SK-MEL-5 (cell line): ENCODE measurements at places on chromosomes 2 and 18. TPM values are rescaled to one million over a fixed set of nuclear protein-coding genes. Genes with fewer than 3 reads are reported as not detected.

DNA sequence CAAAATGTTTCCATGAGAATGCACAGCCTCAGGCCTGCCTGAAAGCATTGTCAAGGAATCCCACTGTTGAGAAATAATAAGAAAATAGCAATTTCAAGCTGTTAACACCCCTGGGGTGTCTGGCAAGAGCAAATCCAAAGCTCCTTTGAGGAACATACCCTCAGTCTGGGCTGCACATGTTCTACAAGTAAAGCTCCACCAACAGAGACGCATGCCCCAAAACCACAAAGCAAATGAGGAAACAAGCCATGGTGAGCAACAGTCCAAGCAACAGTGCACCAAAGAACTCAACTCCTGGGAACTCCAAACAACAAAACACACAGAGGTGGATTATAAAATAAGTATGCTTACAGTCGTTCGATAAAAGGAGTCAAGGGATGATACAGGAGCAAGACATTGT is 40.3 kb downstream of the CYP27C1 start:
- no peak for DNase-seq

DNA sequence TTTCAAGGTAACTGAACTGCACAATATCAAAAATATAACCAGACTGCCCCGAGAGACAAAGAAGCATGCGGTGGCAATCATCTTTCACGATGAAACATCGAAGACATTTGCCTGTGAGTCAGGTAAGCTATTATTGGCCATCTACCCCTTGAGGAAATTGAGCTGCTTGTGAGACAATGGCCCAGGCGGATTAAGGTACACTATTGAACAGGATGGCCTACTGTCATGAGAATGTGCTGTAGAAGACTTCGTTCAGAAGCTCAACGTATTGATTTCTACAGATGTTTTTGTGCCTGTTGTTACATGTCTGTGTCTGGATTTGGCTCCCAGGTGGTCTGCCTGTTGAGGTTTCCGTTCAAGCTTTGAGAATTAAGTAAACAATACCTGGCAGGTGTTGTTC is 198.7 kb downstream of the DOK6 start:
- DNase-seq = no peak

DNA sequence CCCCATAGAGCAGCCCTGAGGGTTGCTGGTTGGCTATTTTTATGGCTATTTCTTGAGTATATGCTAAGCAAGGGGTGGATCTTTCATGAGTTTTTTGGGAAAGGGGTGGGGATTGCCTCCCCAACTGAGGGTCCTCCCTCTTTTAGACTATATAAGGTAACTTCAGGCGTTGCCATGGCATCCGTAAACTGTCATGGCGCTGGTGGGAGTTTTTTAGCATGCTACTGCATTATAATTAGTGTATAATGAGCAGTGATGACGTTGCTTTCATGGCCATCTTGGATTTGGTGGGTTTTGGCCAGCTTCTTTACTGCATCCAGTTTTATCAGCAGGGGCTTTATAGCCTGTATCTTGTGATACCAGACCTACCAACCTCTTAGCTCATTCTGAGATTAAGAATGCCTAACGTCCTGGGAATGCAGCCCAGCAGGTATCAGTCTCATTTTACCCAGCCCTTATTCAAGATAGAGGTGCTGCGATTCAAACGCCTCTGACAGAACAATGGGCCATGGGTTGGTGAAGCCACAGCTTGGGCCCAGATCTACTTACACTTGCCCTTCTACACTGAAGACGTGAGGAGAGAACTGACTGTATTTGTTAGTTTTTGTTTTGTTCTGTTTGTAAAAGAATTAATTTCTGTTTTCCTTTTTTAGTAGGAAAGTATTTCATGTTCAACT is 53.8 kb upstream of the TMEM163 start:
- no peak for DNase-seq

DNA sequence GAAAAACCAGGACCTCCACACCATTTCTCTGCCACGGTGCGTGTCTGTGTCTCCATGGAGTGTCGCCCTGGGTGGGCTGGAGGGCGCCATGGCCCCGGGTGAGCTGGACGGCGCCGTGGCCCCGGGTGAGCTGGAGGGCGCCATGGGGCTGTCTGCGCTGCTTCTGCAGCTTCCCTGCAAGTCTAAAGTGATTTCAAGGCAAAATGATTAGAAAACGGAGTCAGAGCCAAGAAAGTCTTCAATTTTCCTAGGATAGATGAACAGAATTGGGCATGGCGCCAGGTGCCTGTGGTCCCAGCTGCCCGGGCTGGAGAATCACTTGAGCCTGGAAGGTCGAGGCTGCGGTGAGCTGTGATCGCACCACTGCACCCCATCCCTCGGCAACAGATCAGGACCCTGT is 27.7 kb upstream of the NFATC1 start:
- no peak for DNase-seq

DNA sequence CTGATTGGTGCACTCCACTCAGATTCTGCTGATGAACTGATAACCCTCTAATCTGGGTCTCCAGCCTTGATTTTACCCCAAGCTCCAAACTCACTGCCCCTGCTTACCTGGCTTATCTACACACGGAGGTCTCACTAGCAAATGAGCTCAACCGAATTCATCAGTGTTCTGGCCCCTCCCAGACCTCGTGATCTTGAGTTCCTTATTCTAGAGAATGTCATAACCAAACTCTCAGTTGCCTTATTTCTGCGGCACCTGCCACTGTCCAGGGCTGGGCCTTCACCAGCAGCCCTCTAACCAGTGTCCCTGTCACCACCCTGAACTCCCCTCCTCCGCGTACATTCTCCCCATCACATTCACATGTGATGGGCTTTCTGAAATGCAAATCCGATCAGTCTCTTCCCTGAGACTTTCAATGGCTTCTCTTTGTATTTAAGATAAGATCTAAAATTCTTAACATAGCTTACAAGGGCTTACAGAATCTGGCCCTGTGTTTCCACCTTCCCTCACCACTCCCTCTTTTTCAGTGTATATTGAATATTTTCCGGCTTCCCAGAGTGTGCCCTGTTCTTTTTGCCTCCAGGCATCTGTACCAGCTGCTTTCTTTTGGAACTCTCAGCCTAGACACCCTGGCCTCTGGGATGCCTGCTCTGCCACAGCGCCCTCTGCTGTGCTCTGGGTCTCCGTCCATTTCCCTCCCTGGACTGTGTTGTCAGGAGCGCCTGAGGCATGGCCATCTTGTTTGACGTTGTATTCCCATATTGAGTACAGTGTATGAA is 31.1 kb downstream of the NAB1 start:
- DNase-seq = peak; percentile 94

DNA sequence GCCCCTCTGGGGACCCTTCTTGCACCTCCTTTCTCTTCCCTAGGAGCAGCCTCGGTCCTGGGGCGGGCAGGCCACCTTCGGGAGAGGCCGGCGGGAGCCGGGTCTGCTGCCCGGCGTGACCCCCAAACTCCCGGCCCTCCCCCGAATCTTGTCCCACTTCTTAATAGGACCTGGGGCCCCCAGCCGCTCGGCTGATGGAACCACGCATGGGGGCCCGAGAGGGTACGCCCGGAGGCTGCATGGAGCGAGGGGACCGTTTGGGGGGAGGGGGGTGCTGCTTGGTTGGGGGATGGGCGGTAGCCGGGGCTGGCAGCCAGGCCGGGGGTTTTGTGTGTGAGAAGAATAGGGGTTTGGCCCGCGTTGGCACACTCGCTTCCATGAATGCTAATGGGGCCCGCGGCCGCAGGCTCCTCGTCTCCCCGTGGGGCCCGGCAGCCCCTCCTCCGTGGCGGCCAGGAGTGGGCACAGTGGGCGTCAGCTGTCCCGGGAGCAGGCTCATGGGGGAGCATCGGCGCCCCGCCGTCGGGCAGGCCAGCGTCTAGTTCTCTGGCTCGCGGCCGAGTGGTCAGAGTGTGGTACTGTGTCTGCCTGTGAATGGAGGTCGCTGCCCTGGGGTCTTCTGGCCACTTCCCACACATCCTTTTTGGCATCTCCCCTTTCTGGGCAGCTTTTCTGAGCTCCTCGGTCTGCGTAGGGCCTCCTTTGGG is 1.0 kb downstream of the GAREM2 start:
- no peak for DNase-seq

GRCh38 chr18:75159646-75160356 is 49.1 kb downstream of the PTGR3 start:
- DNase-seq = no peak

DNA sequence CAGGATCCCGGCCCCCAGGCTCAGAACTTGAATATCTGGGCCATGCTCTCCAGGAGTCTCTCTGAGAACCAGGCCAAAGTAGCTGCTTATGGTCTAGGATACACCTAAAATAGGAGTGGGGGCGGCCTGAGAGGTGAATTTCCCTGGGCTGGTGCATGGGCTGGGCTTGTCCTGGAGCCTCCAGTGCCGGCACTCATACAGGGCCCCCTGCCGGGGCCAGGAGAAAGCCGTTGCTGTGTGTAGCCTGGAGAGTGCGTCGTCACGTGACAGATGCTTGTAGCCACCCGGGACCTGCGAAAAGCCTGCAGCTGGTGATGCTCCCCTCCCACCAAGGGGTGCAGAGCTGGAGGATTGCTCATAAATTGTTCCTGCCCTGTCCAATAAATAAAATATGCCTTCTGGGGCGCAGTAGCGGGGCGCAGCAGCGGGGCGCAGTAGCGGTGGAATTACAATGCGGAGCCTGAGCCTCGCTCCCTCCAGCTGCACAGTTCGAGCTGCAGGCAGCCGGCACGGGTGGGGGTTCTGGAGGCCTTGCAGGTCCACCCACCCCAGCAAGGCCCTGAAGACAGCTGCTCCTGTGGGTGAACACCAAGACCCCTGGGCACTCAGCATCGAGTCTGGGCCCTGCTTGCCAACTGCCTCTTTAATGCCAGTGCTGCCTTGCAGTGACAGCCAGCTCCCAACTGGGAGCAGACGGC is 289.9 kb downstream of the NDUFA10 start:
- DNase-seq = no peak

GRCh38 chr2:28094739-28095138 is 204.2 kb downstream of the BABAM2 start:
- DNase-seq = no peak

DNA sequence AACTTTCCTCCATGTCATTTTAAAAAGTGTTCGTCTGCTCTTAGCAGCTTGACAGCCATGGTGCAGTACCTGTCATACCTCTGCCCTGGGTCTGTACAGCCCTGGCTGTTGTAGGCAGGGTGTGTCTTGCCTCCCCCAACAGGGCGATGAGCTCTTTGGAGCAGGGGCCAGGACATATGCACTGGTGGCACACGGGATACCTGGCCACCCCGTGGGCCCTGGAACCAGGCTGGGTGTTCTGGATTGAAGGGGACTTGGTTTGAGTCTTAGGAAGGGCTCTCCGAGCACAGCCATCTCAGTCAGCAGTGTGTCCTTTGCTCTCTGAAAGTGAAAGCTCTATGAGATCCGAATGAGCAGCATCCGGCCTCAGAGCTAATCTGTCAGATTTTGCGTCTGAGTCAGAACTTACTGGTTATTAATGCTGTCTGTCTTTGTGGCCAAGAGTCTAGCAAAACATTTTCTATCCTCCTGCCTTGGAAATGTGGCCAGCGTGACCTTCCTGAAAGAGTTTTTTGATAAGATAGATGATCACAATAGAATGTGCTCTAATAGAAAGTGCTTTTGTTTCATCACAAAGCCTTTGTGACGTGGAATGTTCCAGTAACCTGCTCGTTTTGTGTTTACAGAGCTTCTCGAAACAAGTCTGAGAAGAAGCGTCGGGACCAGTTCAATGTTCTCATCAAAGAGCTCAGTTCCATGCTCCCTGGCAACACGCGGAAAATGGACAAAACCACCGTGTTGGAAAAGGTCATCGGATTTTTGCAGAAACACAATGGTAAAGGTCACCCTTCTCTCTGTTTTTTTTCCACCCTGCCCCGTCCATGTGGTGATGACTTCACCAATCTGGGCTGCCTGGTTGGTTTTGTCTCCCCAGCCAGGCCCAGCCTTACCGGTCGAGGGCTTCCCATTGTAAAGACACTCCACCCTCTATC is 77.3 kb upstream of the RPL31 start:
- peak; percentile 24 for DNase-seq

GRCh38 chr18:46868169-46868921 is 49.0 kb downstream of the PIAS2 start:
- DNase-seq = no peak

DNA sequence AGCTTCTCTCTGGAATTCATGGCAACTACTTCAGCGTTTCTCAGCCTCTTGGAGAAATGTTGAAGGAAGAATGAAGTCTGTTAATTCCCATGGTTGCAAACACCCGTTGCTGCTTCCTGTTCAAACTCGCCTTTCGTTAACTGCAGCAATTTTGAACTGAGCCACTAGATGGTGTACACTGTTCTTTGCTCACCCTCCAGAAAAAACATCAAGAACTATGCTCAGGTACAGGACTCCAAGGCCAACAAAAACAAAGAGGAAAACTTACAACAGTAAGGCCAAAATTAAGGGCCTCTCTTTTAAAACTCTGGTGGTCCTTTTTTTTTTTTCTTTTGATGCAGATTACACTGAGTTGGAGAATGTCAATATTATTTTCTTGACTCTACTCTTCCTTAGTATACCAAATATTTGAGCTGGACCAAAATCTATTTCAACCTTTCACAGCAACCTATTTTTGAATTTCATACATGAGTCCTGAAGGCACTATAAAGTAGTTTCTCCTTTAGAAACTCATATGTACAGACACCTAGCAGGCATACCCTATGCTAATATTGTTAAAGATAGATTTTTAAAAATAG is 58.2 kb downstream of the KLHL14 start:
- peak; percentile 86 for DNase-seq

- no peak for DNase-seq
These were observed 38.1 kb downstream of the TRAK2 start for GRCh38 chr2:201413143-201413542.

GRCh38 chr2:124526221-124526620 is 501.1 kb downstream of the CNTNAP5 start:
- DNase-seq = no peak

The NHEJ1 gene
- total RNA-seq = 25.5 and 28.4 TPM in 2 replicates

The FEV gene
- total RNA-seq = not detected in 2 replicates

The GPC1 gene
- total RNA-seq = 4.9 and 5.8 TPM in 2 replicates

The ARHGEF33 gene
- not detected in 2 replicates for total RNA-seq

The CIB4 gene
- not detected in 2 replicates for total RNA-seq

The PROM2 gene
- not detected in 2 replicates for total RNA-seq

The SGO2 gene
- 9.1 and 10.7 TPM in 2 replicates for total RNA-seq

The ABCB11 gene
- 0.03 TPM in 1 of 2 replicates, not detected in the other for total RNA-seq

The RAMP1 gene
- total RNA-seq = 0.26 TPM in 1 of 2 replicates, not detected in the other

The GNLY gene
- not detected in 2 replicates for total RNA-seq

The APOB gene
- total RNA-seq = not detected in 2 replicates

The CRYGC gene
- not detected in 2 replicates for total RNA-seq

The GAD1 gene
- total RNA-seq = 18.1 and 23.5 TPM in 2 replicates
